Aorta (tissue), 5 donors: ENCODE measurements at places on chromosomes 7 and 10.
A peak's percentile ranks its signal among the peaks of the same experiment; 100 is the strongest.

DNA sequence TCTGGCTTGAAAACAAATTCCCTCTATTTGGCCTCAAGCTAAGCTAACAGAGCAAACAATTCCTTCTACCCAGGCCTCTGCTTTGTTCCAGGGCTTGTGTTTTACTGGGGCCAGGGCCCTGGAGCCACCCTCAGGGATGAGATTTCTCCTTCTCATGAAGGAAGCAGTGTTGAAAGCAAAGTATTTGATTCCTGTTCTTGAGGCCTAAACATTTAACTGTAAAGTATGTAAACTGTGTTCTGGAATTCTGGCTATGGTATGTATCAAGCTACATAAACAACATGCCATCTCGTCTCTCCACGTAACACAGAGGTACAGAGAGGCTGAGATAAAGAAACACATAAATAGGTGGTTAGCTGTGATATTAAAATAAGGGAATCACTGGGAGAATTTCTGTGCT, 81.8 kb downstream of the HERPUD2 start:
- H3K4me3 ChIP-seq = no peak overlapping the region
- no peak overlapping the region for H3K27ac ChIP-seq
- no peak for DNase-seq
- no peaks in the 10 kb centered on the region for H3K27me3 ChIP-seq
- H3K36me3 ChIP-seq = peaks cover 1% of the 10 kb centered on the region

DNA sequence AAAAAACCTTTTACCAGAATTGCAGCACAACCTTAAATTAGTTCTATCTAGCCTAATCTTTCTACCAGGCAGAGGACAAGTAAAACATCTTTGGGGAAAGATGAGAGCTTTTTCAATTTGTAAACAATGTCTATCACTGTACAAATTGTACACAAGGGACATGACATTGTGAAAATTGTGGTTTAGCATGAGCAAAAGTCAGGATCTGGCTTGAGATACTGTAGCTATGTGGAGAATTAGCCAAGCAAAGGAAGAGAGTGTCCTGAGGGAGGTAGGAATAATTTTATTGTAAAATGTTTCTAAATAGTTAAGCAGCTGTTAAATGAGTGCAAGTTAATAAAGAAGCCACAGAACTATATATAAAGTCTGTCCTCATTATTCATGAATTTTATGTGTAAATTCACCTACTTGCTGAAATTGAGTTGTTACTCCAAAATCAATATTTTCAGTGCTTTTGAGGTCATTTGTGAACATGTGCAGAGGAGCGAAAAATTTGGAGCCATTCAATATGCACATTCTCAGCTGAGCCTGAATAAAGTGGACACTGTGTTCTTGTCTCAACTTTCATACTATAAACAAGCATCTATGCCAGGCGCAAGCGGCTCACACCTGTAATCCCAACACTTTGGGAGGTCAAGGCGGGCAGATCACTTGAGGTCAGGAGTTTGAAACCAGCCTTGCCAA, 42.8 kb upstream of the POM121L12 start:
- no peak overlapping the region for H3K4me3 ChIP-seq
- no peak for DNase-seq
- no peaks in the 10 kb centered on the region for H3K36me3 ChIP-seq
- H3K27ac ChIP-seq = no peak overlapping the region

DNA sequence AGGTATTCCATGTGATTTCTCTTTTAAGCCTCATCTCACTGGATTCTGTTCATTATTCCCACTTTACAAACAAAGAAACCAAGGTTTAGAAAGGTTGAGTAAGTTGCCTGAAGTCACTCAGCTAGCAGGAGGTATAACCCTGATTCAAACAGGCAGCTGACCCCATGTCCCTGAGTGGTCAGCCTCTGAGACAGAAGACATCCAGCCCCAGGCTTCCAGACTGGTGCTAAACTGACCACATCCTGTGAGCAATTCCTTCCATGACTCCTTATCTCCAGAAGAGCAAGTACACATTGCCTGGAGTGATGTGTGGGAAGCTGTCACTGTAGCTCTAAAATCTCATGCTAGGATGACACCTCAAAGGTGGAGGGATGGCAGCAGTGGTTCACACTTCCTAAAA, 3.7 kb downstream of the PLPP4 start:
- H3K27ac ChIP-seq = no peak overlapping the region
- no peaks in the 10 kb centered on the region for H3K27me3 ChIP-seq
- no peak for DNase-seq
- H3K4me1 ChIP-seq = no peaks in the 10 kb centered on the region
- no peak overlapping the region for H3K4me3 ChIP-seq

DNA sequence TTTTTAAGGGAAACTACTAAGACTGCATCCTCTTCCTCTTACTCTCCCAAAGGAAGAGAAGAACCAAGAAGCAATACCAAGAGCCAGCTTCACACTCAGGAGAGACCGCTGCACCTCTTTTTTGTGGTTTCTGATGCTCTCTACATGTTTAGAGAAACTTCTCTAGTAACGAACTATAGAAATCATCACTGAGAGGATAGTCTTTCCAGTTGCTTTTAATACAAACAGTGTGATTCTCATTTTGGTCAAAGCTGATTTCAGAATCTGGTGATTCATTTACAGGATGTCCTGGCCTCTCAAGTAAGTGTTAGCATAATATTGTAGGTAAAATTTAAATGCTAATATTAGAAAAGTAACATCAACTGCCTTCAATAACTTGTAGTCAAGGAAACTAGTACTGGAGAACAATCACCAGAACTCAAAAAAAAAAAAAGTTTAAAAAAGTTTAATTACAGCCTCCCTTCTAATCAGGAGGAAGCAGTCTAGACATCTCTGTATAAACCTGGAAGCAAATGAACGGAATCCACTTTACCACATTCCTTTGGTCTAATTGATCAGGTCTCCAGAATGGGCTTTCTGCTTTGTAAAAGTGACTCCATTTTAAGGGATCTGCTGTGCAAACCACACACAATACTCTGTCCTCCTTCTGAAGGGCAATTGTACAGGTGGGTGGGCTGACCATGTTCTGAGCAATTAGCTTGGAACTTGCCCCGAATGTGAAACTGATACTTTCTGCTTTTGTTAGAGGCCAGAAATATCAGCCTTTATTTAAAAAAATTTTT, 3.0 kb downstream of the LAMB1 start:
- DNase-seq = no peak
- peaks cover 4% of the 10 kb centered on the region for H3K4me1 ChIP-seq
- no peaks in the 10 kb centered on the region for H3K27me3 ChIP-seq
- H3K36me3 ChIP-seq = no peaks in the 10 kb centered on the region

- no peak for DNase-seq
- H3K27ac ChIP-seq = no peak overlapping the region
- no peaks in the 10 kb centered on the region for H3K27me3 ChIP-seq
- H3K36me3 ChIP-seq = no peaks in the 10 kb centered on the region
- H3K4me3 ChIP-seq = no peak overlapping the region
- no peaks in the 10 kb centered on the region for H3K4me1 ChIP-seq
Measured at GRCh38 chr10:69618746-69619145, 11.3 kb upstream of the FAM241B start.

GRCh38 chr7:50857804-50858489, 75.3 kb upstream of the GRB10 start:
- H3K36me3 ChIP-seq = no peaks in the 10 kb centered on the region
- no peaks in the 10 kb centered on the region for H3K4me1 ChIP-seq

GRCh38 chr10:103618575-103619423, 125.3 kb downstream of the NEURL1 start:
- H3K27ac ChIP-seq = peak overlapping the region; percentile 0
- H3K4me3 ChIP-seq = no peak overlapping the region
- peak; percentile 86 for DNase-seq
- peaks cover 4% of the 10 kb centered on the region for H3K4me1 ChIP-seq

GRCh38 chr7:40316176-40316575, 181.4 kb downstream of the SUGCT start:
- H3K27me3 ChIP-seq = no peaks in the 10 kb centered on the region
- H3K36me3 ChIP-seq = no peaks in the 10 kb centered on the region
- no peak overlapping the region for H3K27ac ChIP-seq
- no peaks in the 10 kb centered on the region for H3K4me1 ChIP-seq
- no peak for DNase-seq

GRCh38 chr10:24971374-24971773, 19.0 kb upstream of the PRTFDC1 start:
- H3K4me1 ChIP-seq = no peaks in the 10 kb centered on the region
- DNase-seq = no peak
- no peaks in the 10 kb centered on the region for H3K27me3 ChIP-seq
- H3K4me3 ChIP-seq = no peak overlapping the region
- no peak overlapping the region for H3K27ac ChIP-seq
- no peaks in the 10 kb centered on the region for H3K36me3 ChIP-seq

DNA sequence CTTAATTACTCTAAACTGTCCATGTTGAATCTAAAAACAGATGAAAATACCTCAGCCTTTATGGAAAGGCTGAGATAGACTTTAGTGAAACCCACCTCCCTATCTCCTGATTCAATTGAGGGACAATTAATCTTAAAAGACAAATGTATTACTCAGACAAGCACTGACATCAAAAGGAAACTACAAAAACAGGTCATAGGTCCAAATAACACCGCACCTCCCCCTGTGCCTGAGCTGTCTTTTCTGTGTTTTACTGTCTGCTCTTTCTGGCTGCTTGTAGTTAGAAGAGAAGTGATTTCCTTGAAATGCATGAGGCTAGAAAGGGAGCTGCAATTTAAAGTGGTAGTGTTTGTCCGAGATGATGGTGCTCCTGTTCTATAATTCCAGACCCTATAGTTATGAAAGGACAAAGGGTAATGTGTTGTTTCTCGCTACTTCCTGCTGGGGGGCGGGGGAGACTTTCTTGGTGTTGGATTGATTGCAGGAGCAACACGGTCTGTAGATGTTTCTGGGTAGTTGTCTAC, 16.0 kb downstream of the AKR1C8 start:
- H3K27me3 ChIP-seq = no peaks in the 10 kb centered on the region
- no peaks in the 10 kb centered on the region for H3K36me3 ChIP-seq
- no peak overlapping the region for H3K4me3 ChIP-seq
- DNase-seq = no peak

GRCh38 chr7:28739128-28739527, 219.0 kb downstream of the TRIL start:
- no peaks in the 10 kb centered on the region for H3K36me3 ChIP-seq

GRCh38 chr7:44565097-44565794, 8.5 kb downstream of the DDX56 start:
- no peak overlapping the region for H3K4me3 ChIP-seq
- no peaks in the 10 kb centered on the region for H3K27me3 ChIP-seq
- no peak overlapping the region for H3K27ac ChIP-seq

DNA sequence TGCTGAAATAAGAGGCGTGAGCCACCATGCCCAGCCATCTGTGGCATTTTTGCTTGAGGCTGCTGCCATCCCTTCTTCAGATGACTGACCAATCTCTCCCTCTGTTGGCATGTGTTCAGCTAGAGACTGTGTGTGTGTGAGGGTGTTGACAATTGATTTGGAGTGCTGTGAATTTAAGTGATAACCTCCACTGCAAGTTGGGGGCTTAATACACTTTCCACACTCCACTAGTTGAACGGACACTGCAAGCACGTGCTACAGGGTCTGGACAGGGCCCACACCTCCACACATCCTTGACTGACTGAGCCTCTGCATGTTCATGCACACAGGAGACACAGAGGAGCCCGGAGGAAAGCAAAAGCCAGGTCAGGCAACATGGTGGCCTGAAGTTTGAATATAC, 51.3 kb downstream of the BRAF start:
- no peaks in the 10 kb centered on the region for H3K4me1 ChIP-seq
- H3K4me3 ChIP-seq = no peak overlapping the region
- no peaks in the 10 kb centered on the region for H3K27me3 ChIP-seq
- no peak overlapping the region for H3K27ac ChIP-seq
- DNase-seq = no peak

DNA sequence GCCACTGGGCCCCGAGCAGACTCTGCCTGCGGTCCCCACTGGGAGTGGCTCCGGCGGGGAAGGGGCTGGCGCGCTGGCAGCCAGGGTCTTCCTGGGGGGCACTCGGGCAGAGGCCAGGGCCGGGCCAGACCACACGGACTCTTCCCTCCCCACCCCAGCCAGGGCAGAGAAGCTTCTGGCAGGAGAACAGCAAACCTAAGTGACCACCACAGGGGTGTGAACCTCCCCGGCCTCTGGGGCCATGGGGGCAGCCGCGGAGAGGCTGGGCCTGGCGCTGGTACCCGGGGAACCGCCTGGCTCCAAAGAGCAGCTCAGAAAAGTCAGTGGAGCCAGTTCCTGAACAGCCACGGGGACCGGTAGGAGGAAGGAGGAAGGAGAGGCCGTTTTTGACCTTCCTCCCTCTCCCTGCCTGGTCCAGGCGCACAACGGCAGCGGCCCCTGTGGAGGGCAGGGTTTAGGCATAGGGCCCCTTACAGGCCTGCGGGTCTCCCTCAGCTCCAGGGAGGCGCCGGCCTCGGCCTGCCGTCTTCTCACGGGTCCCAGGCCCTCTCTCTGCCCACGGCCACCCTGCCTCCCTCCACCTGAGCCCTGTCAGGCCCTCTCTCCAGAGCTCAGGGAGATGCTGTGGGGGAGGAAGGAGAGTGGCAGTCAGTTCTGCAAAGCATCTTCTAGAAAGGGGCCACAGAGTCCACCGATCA, 51.8 kb downstream of the TMEM209 start:
- no peak overlapping the region for H3K4me3 ChIP-seq
- no peak for DNase-seq
- H3K4me1 ChIP-seq = no peaks in the 10 kb centered on the region
- H3K27me3 ChIP-seq = no peaks in the 10 kb centered on the region
- no peak overlapping the region for H3K27ac ChIP-seq

DNA sequence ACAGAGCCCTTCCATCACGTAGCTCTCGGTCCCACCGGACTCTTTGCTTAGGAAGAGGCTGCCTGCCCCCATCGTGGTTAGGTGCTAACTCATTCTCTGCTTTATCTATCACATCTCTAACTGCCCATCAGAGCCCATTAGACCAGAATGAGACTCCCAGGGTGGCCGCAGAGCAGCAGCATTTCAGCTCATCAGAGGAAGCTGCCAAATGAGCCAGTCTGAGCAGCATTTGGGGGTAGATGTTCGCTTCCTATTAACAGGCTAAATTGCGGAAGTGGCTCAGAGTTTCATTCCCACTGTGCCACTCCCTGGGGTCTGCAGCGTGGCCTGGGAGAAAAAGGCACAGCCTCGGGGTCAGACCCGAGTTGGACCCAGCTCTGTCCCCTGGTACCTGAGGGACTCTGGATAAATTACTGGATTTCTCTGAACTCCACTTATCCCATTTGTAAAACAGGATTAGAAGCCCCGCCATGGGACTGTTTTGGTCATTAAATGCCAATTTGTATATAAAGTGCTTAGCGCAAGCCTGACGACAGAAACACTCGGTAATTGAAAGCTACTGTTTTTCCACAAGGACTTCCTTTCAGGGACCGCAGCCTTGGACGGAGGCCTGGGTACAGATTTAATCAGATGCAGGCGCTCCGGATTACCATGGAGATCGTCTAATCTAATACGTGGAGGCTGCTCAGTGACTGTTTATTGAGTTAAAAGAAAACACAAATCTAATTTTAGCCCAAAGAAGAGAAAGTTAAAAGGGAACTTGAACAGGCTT, 73.8 kb upstream of the PRLHR start:
- H3K4me3 ChIP-seq = no peak overlapping the region
- no peaks in the 10 kb centered on the region for H3K27me3 ChIP-seq

DNA sequence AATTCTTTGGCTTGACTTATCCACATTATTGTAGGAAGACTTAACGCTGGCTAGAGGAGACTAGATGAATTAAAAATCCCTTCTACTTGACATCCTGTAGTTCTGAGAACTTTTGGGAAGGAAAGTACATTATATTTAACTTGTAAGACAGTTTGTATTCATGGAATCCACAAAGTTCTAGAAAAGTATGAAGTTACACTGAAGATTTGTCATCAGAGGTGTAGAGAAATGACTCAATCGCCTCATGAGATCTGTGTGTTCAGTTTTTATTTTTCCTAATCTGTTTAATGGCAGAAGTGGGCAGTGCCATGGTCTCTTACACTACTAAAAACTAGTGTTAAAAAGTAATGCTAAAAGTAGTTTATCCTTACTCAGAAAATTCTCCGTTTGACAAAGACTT, 89.1 kb upstream of the SMIM30 start:
- no peak for DNase-seq
- H3K27me3 ChIP-seq = no peaks in the 10 kb centered on the region
- H3K36me3 ChIP-seq = no peaks in the 10 kb centered on the region
- H3K4me1 ChIP-seq = peaks cover 2% of the 10 kb centered on the region
- no peak overlapping the region for H3K4me3 ChIP-seq
- no peak overlapping the region for H3K27ac ChIP-seq
